ENCODE measurements at places on chromosomes 11 and 22. TPM values are rescaled to one million over a fixed set of nuclear protein-coding genes. Genes with fewer than 3 reads are reported as not detected.

PARVA gene
- 47.2 TPM for total RNA-seq

MOGAT2 gene
- total RNA-seq: not detected

TENM4 gene
- 0.15 TPM for total RNA-seq

MGAT3 gene
- not detected for total RNA-seq

Data from melanocyte of skin (primary cell).